ENCODE measurements at places on chromosomes 2 and 18.

- no peak for DNase-seq
Measured at GRCh38 chr2:232245111-232245510, 133.4 kb upstream of the ALPP start.

DNA sequence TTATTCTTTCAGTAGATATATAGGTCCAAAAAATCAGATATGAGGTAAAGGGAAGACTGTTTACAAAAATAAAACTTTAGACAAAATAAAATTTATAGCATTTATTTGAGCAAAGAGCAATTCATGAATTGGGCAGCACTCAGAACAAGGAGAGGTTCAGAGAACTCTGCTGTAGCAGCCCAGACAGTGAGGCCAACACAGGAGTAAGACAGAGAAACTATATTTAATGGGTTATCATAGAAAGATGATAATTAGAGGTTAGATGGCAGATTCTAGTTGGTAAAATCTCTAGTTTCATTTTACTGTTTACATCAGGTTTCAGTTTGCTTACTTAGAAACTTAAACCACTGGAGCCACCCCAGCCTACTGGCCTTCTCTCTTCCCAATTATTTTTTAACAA, 30.1 kb upstream of the SP140L start:
- no peak for DNase-seq

DNA sequence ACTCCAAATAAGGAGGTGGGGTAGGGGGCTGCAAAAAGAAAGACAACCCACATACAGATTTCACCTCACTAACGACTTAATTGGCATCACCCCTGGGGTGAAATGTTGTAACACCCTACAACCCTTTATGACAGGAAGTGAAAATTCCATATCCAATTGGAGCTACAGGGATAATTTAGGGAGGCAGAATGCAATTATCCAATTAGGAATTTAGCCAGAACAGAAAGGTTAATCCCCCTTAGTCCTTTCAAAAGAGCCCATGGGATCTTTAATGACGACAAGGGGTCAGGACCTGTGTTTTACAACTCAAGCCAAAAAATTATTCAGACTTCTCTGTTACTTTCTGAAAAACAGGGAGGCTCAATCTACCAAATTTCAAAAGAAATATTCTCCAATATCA, 1027.1 kb downstream of the TMEM182 start:
- DNase-seq = no peak

DNA sequence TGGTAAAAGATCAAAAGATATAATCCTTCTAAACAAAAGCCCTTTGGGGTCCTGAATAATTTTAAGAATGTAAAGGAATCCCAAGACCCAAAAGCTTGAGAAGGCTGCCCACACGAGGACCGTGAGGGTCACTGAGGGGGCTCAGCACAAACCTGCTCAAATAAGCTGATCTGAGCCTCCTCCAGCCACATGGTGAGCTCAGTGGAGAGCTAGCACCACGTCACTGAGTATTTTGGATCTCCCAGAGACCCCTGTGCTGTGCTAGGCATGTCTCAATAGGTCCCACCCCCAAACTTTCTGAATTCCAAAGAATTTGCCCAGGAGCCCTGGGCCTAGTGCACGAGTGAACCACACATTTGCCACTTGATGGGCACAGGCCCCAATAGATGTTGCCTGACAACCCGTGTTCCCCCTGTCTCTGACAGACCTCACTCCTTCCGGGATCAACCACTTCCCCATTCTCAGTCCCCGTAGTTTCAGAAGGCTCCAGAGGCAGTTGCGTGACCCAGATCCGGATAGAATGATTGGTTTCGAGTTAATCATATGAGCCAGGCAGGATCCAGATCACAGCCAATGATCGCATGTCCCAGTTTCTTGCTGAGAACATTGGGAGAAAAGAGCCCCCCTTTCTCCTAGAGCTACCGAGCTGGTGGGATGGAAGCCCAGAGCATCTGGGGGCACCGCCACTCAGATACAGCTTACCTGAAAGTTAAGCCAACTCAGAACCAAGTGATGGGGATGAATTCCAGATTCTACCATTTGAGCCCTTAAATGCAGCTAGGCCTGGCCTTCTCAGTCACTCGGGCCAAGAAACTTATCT, 203.8 kb downstream of the TNS1 start:
- DNase-seq = no peak

GRCh38 chr18:56128153-56128791, 510.1 kb downstream of the TXNL1 start:
- DNase-seq = no peak

- DNase-seq = no peak
Measured at GRCh38 chr2:19059076-19059475, 299.3 kb downstream of the OSR1 start.

GRCh38 chr2:136211701-136212100, 93.8 kb upstream of the CXCR4 start:
- no peak for DNase-seq

DNA sequence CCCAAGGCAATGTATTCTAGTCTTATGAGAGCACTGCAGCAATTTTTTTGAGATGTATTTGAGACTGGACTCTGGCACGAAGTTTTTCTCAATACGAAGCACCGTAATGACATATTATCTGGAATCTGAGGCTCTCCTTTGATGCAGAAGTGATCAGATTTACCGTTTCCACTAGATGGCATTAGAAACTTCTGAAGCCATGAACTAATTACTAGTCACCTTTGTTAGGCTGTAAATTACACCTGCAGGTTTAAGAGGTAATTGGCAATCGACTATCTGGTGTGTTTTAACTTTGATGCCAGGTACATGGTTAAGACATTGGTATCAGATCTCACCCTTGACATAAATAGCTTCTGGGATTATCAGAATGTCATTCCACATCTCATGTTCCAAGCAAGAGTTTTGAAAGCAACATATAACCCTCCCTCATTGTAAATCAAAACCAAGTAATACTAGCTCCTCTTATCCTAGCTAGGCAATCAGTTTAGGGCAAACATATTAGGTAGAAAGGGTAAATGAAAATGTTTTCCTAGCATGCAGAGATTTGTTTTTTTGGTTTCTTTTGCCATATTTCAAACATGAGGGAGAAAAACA, 254.6 kb upstream of the SPRED2 start:
- DNase-seq = no peak

- no peak for DNase-seq
Measured at GRCh38 chr2:72981536-72981935, 64.2 kb downstream of the EMX1 start.

DNA sequence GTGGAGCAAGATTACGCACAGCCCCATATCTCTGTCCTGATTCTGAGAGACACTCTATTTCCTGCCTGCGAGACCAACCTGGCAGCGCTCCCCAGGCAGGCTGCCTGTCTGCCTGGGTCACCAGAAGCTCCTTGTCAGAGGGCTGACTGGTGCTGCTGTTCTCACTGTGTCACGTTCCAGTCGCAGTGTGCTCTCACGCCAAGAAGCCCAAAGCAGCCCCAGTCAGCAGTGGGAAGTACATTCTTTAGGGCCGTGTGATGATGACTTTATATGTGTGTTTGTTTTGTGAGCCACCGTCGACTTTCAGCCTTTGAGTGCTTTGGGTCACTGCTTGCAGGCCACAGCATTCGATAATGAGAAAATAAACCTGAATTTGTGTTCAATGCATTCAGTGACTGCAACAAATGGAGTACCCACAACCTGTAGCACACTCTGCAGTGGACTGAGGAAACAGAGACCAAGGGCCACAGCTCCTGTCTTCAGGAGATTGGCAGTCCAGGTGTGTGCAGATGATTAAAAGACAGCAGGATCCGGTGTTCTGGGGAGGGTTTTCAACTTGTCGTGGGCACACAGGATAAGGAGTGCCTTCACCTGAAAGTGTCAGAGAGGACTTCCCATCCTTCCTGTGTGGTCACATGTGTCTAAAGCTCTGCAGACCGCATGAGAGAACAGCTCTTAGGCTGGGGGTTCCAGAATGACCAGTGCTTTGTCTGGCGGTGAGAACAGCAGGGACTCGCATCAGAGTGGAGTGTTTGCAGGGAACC, 4.8 kb downstream of the TNFRSF11A start:
- DNase-seq = no peak

DNA sequence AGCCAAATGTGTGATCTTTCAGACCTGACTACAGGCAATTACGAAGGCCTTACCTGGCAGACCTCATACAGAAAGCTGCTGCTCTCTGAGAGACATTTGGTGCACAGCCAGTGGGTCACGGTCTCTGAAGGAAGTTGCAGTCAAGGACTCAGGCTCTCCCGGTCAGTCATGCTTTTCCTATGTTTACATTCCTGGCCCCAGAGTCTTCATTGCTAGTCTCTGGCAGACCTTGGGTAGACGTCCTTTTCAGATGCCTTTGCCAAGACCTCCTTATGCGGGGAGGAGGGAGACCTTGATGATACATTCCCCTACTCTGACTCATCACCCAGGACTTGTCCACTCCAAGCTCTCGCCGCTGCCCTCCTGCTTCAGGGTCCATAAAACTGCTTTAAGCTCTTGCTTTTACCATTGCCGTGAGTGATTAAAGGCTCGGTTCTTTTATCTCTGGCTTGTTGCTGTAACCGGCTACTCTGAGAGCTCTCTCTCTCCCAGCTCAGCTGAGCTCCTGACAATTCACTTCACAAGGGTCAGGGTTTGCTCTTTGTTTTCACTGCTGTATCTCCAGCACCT, 62.0 kb upstream of the SLC35F5 start:
- DNase-seq = no peak

DNA sequence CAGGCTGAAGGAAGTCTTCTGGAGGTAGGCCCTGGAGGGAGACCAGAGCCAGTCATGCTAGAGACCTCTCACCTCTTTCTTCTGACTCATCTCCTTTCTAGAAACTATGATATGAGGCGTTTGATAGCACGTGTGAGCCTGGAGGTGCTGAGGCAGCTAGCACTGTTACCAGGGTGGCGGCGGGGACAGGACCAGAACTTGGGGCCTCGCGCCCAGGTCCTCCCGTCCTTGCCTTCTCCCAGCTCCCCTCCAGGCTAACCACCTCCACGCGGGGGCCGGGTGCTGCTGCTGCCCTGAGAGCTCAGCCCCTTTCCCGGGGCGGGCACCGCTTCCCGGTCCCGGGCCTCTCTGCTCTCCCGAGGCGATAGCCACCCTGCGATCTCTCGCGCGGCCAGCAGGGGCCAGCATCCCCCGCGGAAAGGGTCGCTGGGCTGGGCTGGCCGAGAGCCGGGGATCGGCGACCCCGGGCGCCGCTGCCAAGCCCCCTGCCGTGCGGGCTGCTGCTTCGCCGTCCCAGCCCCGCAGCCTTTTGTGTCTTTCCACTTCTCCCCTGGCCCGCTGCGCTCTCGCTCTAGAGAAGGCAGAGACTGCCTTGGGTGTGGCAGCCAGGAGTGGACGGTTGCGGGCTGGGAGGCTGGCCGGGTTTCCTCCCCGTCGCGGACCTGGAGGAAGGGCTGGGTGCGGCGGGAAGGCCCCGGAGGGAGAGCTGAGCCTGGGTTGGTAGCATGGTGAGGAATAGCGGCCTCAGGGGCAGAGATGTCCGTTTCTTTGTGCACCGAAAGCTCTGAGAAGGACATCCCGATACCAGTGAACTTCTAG, 49.1 kb downstream of the TMEM17 start:
- DNase-seq = peak; percentile 32

Measured in NCI-H524 (cell line).